NCI-H2227 treated with DMSO at 0.1 percent for 48 hours (cell line): ENCODE measurements at places on chromosomes 12 and 14.

DNA sequence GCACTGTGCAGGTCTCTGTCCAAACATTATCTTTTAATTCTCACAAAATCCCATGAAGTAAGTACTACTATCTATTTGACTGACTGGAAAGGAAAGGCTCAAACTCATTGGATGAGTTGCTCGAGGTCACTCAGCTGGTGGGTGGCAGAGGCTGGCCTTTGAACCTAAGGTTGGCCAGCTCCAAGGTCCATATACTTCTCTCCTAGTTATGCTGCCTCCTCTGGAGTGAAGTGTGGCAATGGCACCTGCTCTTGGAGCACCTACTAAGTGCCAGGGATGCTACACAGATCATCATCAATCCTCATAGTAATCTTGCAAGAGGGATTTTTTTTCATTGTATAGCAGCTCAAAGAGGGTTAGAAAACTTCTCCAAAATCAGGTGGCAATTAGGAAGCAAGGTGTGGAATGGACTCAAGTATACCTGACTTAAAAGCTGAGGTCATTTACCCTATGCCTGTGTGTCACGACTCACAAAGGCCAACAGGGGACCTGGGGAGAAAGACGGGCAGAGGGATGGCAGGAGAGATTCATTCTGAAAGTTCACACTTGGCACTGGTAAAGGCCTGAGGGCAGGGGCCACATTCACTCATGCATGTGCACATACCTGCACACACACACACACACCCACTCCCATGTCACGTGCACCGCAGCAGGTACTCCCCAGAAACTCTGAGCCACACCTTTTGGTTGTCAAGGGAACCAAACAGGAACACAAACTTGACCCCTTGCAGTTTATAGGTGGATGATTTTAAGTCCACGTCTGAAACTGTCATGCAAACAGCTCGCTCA lies 146.4 kb downstream of the FOXN3 start:
- DNase-seq = no peak

DNA sequence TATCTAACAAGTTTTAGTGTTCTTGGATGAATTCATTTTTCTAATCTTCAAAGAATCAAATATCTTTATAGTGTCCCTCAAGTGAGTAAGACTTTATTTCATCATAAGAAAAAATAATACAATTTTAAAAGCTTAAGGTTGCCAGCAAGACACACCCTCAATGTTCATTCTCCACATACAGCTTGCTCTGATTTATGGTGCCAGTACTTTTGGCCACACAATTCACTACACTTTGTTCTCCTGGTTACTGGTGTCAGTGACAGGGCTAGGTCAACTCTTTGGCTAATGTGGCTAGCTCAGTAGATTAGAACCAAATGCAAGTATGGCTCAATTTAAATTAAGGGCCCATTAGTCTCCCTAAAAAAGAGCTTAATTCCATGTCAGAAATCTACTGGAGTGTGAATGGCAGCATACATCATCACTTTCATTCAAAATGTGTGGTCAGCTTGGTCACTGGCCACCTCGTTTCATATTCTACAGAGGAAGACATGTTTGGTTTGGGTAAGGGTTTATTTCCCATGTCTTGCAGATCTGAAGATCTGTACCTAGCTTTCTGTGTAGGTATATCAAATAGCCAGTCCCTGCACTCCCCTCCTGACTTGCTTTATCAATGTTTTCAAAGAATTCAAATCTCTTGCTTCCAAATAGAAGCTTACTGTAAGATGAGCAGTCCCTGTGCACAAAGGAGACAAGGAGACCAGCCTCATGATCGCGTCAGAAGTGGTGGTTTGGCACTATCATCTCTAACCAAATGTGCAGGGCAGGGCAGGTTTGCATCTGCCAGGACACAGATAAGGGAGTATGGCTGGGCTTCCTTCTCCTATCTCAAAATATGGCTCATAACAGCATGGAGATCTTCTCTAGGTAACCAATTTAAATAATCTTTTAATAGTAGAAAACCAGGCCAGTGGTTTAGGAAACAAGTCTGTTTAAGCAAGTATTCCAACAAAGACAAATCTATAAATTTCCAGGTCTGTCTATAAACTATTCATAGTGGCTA lies 31.3 kb downstream of the HECTD4 start:
- DNase-seq = no peak

- peak; percentile 29 for DNase-seq
Observed at GRCh38 chr12:93167841-93168492, 209.8 kb upstream of the NUDT4 start.

- no peak for DNase-seq
Observed at GRCh38 chr12:129704232-129704830, 199.5 kb downstream of the TMEM132D start.

DNA sequence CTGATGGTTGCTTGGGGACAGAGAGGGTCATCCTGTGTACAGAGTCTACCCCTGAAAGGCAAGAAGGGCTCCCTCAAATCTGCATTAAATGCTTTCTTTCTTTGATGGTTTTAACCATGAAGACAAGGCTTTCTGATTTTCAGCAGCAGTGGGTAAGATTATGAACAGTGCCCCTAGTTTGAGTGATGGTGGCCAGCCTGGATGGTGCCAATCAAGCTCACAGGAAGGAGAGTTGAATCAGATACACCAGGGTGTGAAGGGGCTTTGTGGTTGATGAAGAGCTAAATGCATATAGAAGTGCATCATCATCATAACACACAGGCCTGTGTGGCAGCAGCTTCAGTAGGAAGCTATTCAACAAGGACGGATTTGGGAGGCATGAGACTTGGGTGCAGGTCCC lies 5.7 kb downstream of the KRT85 start:
- DNase-seq = no peak

DNA sequence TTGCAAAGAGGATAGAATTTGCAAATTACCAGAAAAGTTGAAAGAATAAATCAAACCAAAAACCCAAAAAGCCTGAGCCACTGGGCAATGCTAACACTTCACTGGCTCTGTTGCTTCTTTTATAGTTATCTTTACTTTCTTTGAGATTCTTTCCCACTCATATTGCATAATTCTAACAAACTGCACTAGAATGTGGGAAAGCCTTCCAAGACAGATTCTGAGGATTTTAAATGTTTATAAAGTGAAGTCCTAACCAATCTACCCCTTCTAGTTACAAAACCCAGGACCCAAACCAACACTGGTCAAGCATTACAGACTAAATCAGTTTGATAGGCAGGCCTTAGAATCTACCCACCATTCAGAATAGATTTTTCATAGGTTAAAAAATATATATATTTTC lies 150.9 kb downstream of the MED13L start:
- no peak for DNase-seq

DNA sequence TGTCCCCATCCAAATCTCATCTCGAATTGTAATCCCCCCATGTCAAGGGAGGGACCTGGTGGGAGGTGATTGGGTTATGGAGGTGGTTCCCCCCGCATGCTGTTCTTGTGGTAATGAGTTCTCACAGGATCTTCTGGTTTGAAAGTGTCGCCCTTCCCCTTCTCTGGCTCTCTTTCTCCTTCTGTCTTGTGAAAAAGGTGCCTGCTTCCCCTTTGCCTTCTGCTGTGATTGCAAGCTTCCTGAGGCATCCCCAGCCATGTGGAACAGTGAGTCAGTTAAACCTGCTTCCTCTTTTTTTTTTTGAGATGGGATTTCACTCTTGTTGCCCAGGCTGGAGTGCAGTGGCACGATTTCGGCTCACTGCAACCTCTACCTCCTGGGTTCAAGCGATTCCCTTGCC lies 104.0 kb downstream of the CCDC91 start:
- DNase-seq = no peak

GRCh38 chr12:65663648-65664047 lies 160.6 kb upstream of the HMGA2 start:
- no peak for DNase-seq

DNA sequence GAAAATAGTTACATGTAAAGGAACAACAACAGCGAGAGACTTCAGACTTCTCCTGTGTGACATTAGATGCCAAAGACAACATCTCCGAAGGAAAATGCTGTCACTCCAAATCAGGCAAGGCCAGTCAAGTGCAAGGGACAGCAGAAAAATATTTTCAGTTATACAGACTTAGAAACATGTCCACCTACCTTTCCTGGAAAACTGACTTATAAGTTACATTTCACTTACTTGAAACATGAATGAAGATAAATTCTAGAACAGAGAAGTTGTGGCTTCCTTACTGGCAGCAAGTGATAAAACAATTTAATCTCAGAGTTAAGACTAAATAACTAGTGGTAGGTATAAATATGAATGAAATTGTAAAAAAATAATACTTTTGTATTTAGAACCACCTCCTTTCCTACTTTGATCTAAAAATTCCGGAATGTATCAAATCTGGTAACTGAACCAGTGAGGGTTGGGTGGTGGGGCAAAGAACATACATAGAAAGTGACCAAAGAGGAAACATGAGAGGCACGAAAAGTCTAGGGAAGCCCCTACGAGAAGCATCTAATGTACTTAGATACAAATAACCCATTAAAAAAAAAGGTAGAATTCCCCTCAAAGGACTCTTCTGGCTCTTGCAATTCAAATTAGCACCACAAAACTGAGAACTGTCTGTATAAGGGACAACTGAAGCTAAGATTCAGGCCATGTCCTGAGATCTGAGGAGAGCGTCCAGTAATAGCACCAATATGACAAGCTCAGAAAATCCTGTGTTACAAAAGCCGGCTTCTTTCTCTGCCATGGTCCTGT lies 21.2 kb downstream of the MTHFD1 start:
- no peak for DNase-seq

DNA sequence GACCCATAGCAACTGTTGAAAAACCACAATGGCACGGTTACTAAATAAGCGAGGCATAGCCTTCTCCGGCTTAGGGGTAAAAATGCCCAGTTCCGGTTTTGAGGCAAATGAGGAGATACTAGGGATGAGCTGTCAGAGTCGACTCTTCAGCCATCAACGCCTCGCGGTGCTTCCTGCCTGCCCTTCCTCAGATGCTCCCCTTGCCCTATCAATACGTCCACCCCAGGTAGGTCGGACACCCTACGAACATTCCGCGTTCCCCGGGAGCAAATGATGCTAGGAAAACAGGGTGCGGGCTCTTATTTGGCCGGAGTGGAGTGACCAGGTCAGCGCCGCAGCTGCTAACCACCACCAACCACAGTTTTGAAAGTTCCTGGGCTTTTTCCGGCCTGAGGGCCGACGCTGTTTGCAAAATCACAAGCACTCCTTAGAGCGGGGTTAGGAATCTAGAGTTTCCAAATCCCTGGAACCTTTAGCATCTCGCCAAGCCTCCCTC lies 1.2 kb downstream of the SRSF9 start:
- no peak for DNase-seq

- DNase-seq = no peak
Observed at GRCh38 chr12:56990648-56991318, 15.6 kb downstream of the ZBTB39 start.

- DNase-seq = no peak
Observed at GRCh38 chr14:101232340-101233020, 328.8 kb upstream of the DIO3 start.

GRCh38 chr12:46921764-46922133 lies 96.0 kb upstream of the SLC38A4 start:
- no peak for DNase-seq

DNA sequence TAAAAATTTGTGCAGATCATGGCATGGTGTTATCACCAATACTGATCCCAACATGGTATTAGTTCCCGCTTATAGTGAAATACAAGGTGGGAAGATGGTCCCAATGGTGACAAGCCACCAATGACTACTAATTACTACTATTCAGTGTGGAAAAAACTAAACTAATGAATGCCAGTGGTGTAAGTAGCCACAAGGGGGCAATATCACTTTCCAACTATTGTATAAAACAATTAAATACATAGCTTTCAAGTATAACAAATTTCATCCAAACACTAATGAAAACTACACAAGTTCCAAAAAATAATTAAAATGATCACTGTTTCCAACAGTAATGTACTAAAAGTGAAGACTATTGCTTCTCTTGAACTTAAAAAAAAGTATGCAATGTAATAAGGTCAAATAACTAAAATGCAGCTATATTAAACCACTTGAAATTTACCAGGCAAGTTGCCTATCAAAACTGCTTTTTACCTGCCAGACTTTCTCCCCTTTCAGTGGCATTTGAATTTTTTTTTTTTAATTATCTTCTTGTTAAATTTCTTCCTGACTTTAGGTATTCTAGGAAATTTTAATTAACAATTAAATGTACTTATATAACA lies 58.0 kb downstream of the PAPLN start:
- peak; percentile 33 for DNase-seq

GRCh38 chr12:20528208-20528607 lies 159.9 kb downstream of the PDE3A start:
- no peak for DNase-seq

DNA sequence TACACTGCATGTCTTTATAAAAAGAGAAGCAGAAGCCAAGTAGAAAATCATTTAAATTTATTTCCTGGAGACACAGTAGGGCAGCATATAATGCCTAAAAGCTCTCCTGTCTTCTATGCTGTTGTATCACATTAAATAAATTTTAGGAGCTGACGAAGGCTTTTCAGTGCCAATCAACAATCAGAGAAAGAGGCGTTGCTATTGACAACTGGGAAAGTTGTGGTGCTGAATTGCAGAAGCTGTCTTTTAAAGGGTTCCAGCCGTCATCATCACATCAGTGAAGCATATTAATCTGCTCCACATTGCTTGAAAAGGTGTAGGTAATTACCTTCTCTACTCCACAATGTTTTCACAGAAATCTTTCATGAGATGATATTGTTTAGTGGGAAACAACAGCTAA lies 103.9 kb downstream of the FSCB start:
- DNase-seq = no peak

GRCh38 chr14:97719931-97720330 lies 922.7 kb downstream of the VRK1 start:
- no peak for DNase-seq

- no peak for DNase-seq
Observed at GRCh38 chr12:65878540-65878939, 54.3 kb downstream of the HMGA2 start.

DNA sequence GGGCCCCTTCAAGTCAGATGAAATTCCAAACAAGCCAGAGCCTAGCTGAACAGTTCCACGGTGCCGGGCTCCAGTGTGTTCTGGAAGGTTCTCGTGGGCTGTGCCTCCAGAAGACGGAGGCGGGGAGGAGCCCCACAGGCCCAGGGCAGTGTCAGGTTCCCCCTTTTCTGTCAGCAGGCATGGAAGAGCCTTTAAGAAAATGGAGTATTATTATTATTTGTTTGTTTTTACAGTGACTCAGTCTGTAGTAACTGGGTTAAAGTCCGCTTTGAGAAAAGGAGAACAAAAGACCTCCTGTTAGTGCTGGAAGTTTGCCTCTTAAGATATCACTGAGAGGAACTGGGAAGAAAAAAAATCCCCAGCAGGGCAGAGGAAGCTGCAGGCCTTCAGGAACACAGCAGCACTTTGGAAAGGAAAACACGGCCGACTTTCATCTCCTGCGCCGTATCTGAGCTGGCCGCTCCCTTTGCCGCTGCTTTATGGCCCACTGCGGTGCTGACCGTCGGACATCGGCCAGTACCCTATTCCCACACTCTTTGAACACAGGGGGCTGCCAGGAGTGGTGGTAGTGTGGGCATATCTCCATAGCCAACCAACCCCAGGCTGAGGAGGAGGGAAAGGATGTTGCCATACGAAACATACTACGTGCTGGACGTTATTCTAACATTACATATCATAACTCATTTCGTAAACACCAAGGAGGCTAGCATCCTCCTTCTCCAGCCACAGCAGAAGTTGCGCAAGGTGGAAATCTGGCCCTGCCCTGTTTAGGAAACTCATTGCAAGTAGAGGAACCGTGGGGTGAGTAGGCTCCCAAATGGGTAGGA lies 194.0 kb downstream of the ZFP36L1 start:
- no peak for DNase-seq

- no peak for DNase-seq
Observed at GRCh38 chr14:103716091-103716801, 636 bp downstream of the ZFYVE21 start.

GRCh38 chr12:108380382-108380781 lies 41.3 kb upstream of the CMKLR1 start:
- no peak for DNase-seq
